HFFc6 (cell line): ENCODE measurements at places on chromosomes 2 and 18. TPM values are rescaled to one million over a fixed set of nuclear protein-coding genes. Genes with fewer than 3 reads are reported as not detected.

- H3K27me3 ChIP-seq = no peaks in the 10 kb centered on the region; the same call in 1 of the 2 replicates
- H3K36me3 ChIP-seq = peaks cover 27% of the 10 kb centered on the region; the same call in 1 of the 2 replicates
- no peak overlapping the region for H3K4me3 ChIP-seq
- DNase-seq = no peak
- peaks cover 75% of the 10 kb centered on the region for H3K4me1 ChIP-seq
Observed at GRCh38 chr18:36624451-36625167, 204.2 kb downstream of the TPGS2 start.

GRCh38 chr2:11955884-11956291 lies 209.5 kb downstream of the LPIN1 start:
- no peak overlapping the region for H3K27ac ChIP-seq
- peaks cover 12% of the 10 kb centered on the region for H3K27me3 ChIP-seq
- H3K4me1 ChIP-seq = peaks cover 4% of the 10 kb centered on the region; the same call in 1 of the 2 replicates
- H3K36me3 ChIP-seq = no peaks in the 10 kb centered on the region
- no peak overlapping the region for H3K4me3 ChIP-seq

GRCh38 chr2:168355121-168355520 lies 101.0 kb upstream of the CERS6 start:
- H3K27me3 ChIP-seq = no peaks in the 10 kb centered on the region; the same call in 1 of the 2 replicates
- H3K36me3 ChIP-seq = no peaks in the 10 kb centered on the region
- H3K4me1 ChIP-seq = no peaks in the 10 kb centered on the region
- H3K27ac ChIP-seq = no peak overlapping the region
- no peak for DNase-seq

The PLCL1 gene
- 0.09 to 0.10 TPM (median 0.10 TPM) in 3 replicates for total RNA-seq

DNA sequence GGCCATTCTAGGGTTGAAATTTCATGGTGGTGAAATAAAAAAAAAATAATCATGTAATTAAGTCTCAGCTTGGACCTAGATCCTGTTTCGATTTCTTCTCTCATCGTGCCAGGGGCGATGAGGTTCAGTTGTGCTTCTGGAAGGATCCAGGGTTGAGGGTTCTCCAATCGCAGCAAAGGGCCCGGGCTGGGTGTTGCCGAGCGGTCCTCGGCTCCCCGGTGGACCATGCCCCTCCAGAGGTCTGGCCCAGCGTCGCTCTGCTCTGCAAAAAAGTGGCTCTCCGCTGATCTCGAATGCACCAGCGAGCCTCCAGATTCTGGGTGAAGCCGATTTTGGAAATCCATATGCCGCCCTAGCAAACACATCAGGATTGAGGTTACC lies 39.0 kb downstream of the EN1 start:
- no peaks in the 10 kb centered on the region for H3K4me1 ChIP-seq
- H3K27me3 ChIP-seq = peaks cover 30% of the 10 kb centered on the region
- H3K27ac ChIP-seq = no peak overlapping the region
- DNase-seq = no peak

The CXCR1 gene
- total RNA-seq = not detected in 2 replicates

The SIX2 gene
- not detected in 3 replicates for total RNA-seq

- H3K4me3 ChIP-seq = peak overlapping the region; percentile 65
- H3K4me1 ChIP-seq = peaks cover 25% of the 10 kb centered on the region
- no peak overlapping the region for H3K27ac ChIP-seq
- H3K27me3 ChIP-seq = peaks cover 9% of the 10 kb centered on the region
- DNase-seq = no peak
Observed at GRCh38 chr2:32923109-32923508, 23.6 kb upstream of the LTBP1 start.

GRCh38 chr18:13159579-13159978 lies 59.0 kb upstream of the LDLRAD4 start:
- DNase-seq = peak; percentile 65
- H3K27ac ChIP-seq = no peak overlapping the region
- peak overlapping the region; percentile 39 for H3K4me3 ChIP-seq
- H3K27me3 ChIP-seq = peaks cover 7% of the 10 kb centered on the region
- H3K4me1 ChIP-seq = peaks cover 20% of the 10 kb centered on the region

GRCh38 chr2:206511283-206511682 lies 68.0 kb downstream of the ADAM23 start:
- H3K27me3 ChIP-seq = no peaks in the 10 kb centered on the region
- no peak overlapping the region for H3K4me3 ChIP-seq
- no peaks in the 10 kb centered on the region for H3K4me1 ChIP-seq
- H3K27ac ChIP-seq = no peak overlapping the region

The AP1S3 gene
- 5.7 to 12.3 TPM (median 7.6 TPM) in 3 replicates for total RNA-seq

- DNase-seq = no peak
- peaks cover 44% of the 10 kb centered on the region for H3K36me3 ChIP-seq
- H3K4me1 ChIP-seq = peaks cover 11% of the 10 kb centered on the region
- H3K27me3 ChIP-seq = no peaks in the 10 kb centered on the region
- no peak overlapping the region for H3K4me3 ChIP-seq
Observed at GRCh38 chr2:134360745-134361487, 107.0 kb downstream of the MGAT5 start.

DNA sequence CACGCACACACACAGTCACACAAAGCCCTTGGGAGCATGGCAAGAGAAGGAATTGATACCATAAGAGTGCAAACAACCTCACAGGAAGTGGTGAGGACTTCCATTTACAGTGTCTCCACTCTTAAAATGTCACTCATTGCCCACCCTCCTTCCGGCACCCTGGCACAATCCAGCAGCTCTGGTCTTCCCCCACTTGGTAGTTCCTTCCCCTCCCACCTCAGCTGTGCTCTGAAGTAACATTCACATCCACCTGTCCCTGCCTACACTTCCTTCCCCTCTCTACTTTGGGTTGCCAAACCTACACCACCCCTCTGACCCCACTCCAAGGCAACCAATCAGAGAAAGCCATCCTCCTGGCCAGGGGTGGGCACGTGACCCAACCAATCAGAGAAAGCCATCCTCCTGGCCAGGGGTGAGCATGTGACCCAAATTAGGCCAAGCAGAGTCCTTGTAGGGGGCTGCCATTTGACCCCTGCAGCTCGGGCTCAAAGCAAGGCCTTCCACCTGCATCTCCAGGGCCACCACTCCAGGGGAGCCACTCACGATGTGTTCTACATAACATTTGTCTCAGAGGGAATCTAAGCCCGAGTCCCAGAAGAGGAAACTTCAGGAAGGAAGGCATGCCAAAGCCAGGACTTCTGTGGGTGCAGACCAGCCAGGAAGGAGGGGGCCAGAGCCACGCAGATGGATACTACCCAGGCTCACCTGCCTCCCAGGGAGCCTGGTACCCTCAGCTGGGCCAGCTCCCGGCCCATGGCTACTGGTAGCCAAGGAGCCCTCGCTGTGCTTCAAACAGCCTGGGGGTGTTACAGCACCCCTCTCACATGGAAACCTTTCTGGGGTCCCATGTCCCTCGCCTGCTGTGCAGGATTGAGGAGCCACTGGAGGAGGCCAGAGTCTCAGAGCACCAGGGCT lies 21.2 kb downstream of the CYP26B1 start:
- H3K27ac ChIP-seq = no peak overlapping the region
- no peak overlapping the region for H3K4me3 ChIP-seq
- H3K36me3 ChIP-seq = no peaks in the 10 kb centered on the region
- H3K4me1 ChIP-seq = peaks cover 9% of the 10 kb centered on the region
- no peak for DNase-seq

GRCh38 chr2:33476131-33476792 lies at the start of gene RASGRP3:
Gene RASGRP3 (plus strand): TSS chr2:33476649. CDS start chr2:33515137, 38,488 bp downstream.
- H3K36me3 ChIP-seq = no peaks in the 10 kb centered on the region
- peaks cover 25% of the 10 kb centered on the region for H3K4me1 ChIP-seq
- DNase-seq = peak; percentile 93
- H3K27ac ChIP-seq = peak within 1 kb of the TSS; percentile 99

The CASP8 gene
- total RNA-seq = 12.6 to 15.4 TPM (median 14.8 TPM) in 3 replicates

The UGP2 gene
- 157 to 189 TPM (median 170 TPM) in 3 replicates for total RNA-seq

- H3K36me3 ChIP-seq = no peaks in the 10 kb centered on the region
- H3K27me3 ChIP-seq = peaks cover 5% of the 10 kb centered on the region
- H3K4me1 ChIP-seq = no peaks in the 10 kb centered on the region
- DNase-seq = no peak
Observed at GRCh38 chr18:3481696-3482210, 31.8 kb downstream of the TGIF1 start.

The REG3G gene
- not detected in 3 replicates for total RNA-seq

- no peak overlapping the region for H3K4me3 ChIP-seq
- H3K27ac ChIP-seq = no peak overlapping the region
- H3K36me3 ChIP-seq = no peaks in the 10 kb centered on the region
- no peak for DNase-seq
- H3K4me1 ChIP-seq = peaks cover 14% of the 10 kb centered on the region
Observed at GRCh38 chr2:57698935-57699449, 347.6 kb upstream of the VRK2 start.

DNA sequence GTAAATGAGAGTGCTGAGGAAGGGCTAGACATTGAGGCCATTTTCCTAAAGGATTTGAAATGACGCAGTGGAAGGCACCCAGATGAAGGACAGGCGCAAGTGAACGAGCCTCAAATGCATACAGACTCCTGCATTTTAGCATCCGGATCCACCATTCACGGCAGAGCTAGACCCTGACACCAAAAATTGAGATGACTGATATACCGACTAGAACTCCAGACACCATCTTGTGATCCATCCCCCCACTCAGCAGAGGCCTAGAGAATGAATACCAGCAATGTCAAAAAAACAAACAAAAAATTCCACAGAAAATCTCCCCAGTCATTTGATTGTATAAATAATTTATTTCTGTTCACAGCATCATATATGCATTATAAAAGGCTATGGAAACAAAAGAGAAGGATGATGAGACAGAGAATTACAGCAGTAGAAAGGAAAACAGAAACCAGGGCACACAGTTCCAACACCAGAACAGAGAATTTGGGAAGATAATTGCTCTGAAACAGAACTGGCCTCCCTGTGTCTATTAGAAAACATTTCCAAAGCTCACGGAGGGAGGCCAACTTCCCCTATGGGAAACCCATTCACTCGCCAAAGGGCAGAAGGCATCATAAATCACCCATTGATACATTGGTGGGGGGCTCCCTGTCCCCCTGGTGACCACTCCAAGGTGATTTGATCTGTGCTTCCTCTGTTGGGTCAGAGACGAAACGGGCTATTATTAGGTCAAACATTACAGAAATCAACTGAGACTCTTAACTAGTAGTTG lies 4.0 kb downstream of the ARL4C start:
- H3K27ac ChIP-seq = no peak overlapping the region; the same call in 1 of the 2 replicates
- H3K36me3 ChIP-seq = peaks cover 6% of the 10 kb centered on the region
- DNase-seq = no peak

GRCh38 chr2:42708179-42708578 lies 55.8 kb downstream of the OXER1 start:
- DNase-seq = no peak
- H3K27ac ChIP-seq = no peak overlapping the region
- H3K27me3 ChIP-seq = no peaks in the 10 kb centered on the region
- no peak overlapping the region for H3K4me3 ChIP-seq
- peaks cover 8% of the 10 kb centered on the region for H3K36me3 ChIP-seq

The PXDN gene
- 403 to 472 TPM (median 403 TPM) in 3 replicates for total RNA-seq

GRCh38 chr2:16482460-16482859 lies 183.2 kb downstream of the CYRIA start:
- no peaks in the 10 kb centered on the region for H3K4me1 ChIP-seq
- H3K27me3 ChIP-seq = no peaks in the 10 kb centered on the region
- H3K27ac ChIP-seq = no peak overlapping the region
- H3K36me3 ChIP-seq = peaks cover 9% of the 10 kb centered on the region; the same call in 1 of the 2 replicates

The DNAJC5G gene
- total RNA-seq = not detected in 3 replicates

DNA sequence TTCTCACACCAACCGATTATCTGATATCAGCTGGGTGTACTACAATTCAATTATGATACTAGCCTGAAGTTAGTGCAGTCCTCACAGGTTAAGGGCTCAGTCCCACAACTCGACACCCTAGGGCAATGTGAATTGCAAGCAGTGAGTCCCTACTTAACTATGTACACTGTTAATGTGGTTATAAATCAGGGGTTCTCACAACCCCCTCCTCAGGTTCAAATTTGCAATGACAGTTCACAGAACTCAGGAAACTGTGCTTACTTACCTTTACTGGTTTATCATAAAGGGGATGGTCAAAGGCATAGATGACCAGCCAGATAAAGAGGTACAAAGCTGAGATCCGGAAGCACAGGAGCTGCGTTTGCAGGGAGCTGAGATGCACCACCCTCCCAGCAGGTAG lies 1379.1 kb upstream of the CDH2 start:
- DNase-seq = no peak
- no peaks in the 10 kb centered on the region for H3K27me3 ChIP-seq
- no peaks in the 10 kb centered on the region for H3K36me3 ChIP-seq
- no peak overlapping the region for H3K27ac ChIP-seq

The GRP gene
- total RNA-seq = not detected in 3 replicates

GRCh38 chr18:44500808-44501610 lies 179.7 kb upstream of the SETBP1 start:
- H3K27ac ChIP-seq = no peak overlapping the region
- no peaks in the 10 kb centered on the region; the same call in 1 of the 2 replicates for H3K27me3 ChIP-seq
- no peaks in the 10 kb centered on the region for H3K4me1 ChIP-seq
- no peak for DNase-seq
- H3K4me3 ChIP-seq = no peak overlapping the region
- no peaks in the 10 kb centered on the region for H3K36me3 ChIP-seq

DNA sequence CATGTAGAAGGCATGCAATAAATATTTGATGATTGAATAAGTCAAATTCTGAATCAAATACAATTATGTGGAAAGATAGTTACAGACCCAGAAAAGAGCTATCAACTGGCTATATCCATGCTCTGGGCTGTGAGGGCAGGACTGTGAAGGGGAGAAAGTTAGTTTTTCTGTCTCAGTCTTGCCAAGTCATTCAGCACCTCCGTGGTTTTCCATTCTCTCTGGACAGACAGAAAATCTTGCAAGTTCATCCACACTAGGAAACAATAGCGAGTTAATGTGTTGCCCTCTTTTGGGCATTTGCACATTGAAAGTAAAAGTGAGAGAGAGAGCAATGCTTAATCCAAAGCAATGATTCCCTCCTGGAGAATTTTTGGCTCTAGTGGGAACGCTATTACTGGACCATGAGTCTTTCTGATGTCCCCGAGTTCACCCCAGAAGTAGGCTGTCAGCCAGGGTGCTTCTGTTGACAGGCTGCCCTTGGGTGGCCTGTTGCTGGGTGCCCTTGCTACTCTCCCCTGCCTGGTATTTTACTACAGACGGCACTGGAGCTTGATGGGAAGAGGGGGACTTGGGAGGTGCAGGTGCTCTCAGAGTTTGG lies 238.3 kb downstream of the LOXHD1 start:
- no peak overlapping the region for H3K4me3 ChIP-seq
- DNase-seq = no peak
- no peaks in the 10 kb centered on the region for H3K36me3 ChIP-seq
- H3K27ac ChIP-seq = no peak overlapping the region
- H3K4me1 ChIP-seq = no peaks in the 10 kb centered on the region; the same call in 1 of the 2 replicates

The LONRF2 gene
- total RNA-seq = not detected in 2 replicates

The PROM2 gene
- 0.08 to 0.41 TPM (median 0.27 TPM) in 3 replicates for total RNA-seq

DNA sequence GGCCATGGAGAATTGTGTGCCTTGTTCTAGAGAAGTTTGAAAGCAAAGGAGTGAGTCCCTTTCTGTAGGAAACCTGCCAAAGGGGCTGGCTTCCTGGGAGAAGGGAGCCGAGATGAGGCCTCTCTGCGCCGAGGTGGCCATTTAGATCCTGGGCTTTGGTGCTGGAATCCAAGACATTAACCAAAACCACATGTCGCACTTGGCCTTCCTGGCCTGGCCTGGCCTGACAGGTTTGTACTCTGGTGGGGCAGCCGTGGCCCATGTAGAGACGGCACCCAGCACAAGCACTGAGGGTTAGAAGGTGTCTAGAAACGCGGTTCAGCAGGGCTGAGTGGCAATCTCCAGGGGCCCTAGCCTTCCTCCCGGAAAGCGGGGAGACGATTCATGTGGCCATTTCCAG lies 7.1 kb downstream of the CNNM3 start:
- peaks cover 4% of the 10 kb centered on the region for H3K36me3 ChIP-seq
- no peak overlapping the region for H3K4me3 ChIP-seq
- no peaks in the 10 kb centered on the region; the same call in none of the 2 replicates for H3K27me3 ChIP-seq
- H3K27ac ChIP-seq = no peak overlapping the region
- H3K4me1 ChIP-seq = peaks cover 16% of the 10 kb centered on the region
- no peak for DNase-seq

The RAMP1 gene
- 0.63 to 0.88 TPM in 2 of 3 replicates, not detected in the other for total RNA-seq
